ENCODE measurements at places on chromosomes 2 and 18. TPM values are rescaled to one million over a fixed set of nuclear protein-coding genes. Genes with fewer than 3 reads are reported as not detected.

Gene MC5R
- not detected for total RNA-seq

Gene CD28
- 53.6 TPM for total RNA-seq

Gene C1GALT1C1L
- total RNA-seq: 0.74 TPM

Gene UPP2
- total RNA-seq: not detected

Gene ITPRID2
- 61.2 TPM for total RNA-seq

Gene FZD7
- total RNA-seq: 1.1 TPM

Gene SNORC
- 1.9 TPM for total RNA-seq

Gene C1QL2
- total RNA-seq: not detected

Gene SH3YL1
- total RNA-seq: 37.1 TPM

Gene TWIST2
- not detected for total RNA-seq

Gene CDKL4
- 0.11 TPM for total RNA-seq

Gene MERTK
- 1.0 TPM for total RNA-seq

Gene FKBP7
- total RNA-seq: 6.6 TPM

Gene DPP4
- total RNA-seq: 67.0 TPM

Gene MIB1
- total RNA-seq: 45.0 TPM

Gene EIF2B4
- total RNA-seq: 43.4 TPM
